ENCODE measurements at places on chromosomes 2 and 18. TPM values are rescaled to one million over a fixed set of nuclear protein-coding genes. Genes with fewer than 3 reads are reported as not detected.

Gene SULT1C2
- total RNA-seq, result not detected

GRCh38 chr18:8627107-8627472 is 17.9 kb downstream of the RAB12 start:
- DNase-seq, result no peak

GRCh38 chr2:85611217-85611704 is 605 bp downstream of the C2orf68 start:
- DNase-seq, result no peak

DNA sequence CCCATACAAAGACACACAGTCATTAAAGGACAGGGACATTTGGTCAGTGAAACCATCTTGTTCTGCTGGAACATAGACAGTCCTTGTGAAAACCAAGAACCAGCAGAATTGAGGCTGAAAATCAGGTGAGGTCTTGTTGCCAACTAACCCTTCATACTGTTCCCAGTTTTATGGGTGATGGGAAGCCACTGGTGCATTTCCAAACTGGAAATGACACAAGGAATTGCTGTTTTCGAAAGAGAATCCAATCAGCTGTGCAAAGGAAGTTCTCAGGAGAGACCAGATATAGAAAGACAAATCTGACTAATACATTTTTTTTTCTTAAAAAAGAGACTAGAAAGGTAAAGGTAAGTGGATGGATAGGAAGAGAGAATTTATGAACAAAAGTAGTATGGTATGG is 948.2 kb downstream of the TSN start:
- no peak for DNase-seq

- no peak for DNase-seq
Measured at GRCh38 chr2:48939232-48939631, 183.7 kb upstream of the LHCGR start.

GRCh38 chr18:57909620-57910019 is 106.5 kb upstream of the ATP8B1 start:
- no peak for DNase-seq

Data from IMR-90 (cell line).